ENCODE measurements at places on chromosomes 2 and 18. TPM values are rescaled to one million over a fixed set of nuclear protein-coding genes. Genes with fewer than 3 reads are reported as not detected.

Gene SGO2
- total RNA-seq: 1.1 TPM

Gene RIF1
- total RNA-seq: 25.9 TPM

Gene LIPG
- under 0.01 TPM for total RNA-seq

Gene MROH2A
- not detected for total RNA-seq

Gene GKN2
- total RNA-seq: not detected

Gene ABCG8
- under 0.01 TPM for total RNA-seq

Gene TXNL4A
- 37.4 TPM for total RNA-seq

Gene LRATD1
- total RNA-seq: under 0.01 TPM

Gene RAX
- not detected for total RNA-seq

Gene MDH1B
- 1.3 TPM for total RNA-seq

Gene IL1B
- total RNA-seq: 279 TPM

Gene C2orf74
- 4.8 TPM for total RNA-seq

Gene SSB
- total RNA-seq: 23.2 TPM

Gene FEV
- not detected for total RNA-seq

Gene TBR1
- under 0.01 TPM for total RNA-seq

Gene TRPM8
- not detected for total RNA-seq

Gene ME2
- total RNA-seq: 28.8 TPM

Gene FHOD3
- total RNA-seq: not detected

Gene ZC3H8
- 2.2 TPM for total RNA-seq

Gene IL18R1
- total RNA-seq: 1.3 TPM

Gene MATN3
- total RNA-seq: not detected

Gene TDRD15
- total RNA-seq: under 0.01 TPM

Gene RAB6C
- under 0.01 TPM for total RNA-seq

Gene KANSL1L
- total RNA-seq: 14.0 TPM

Gene OXER1
- 1.3 TPM for total RNA-seq

Gene OSBPL6
- total RNA-seq: 0.27 TPM

Gene EEF1B2
- total RNA-seq: 1,435 TPM

Gene PTCD3
- total RNA-seq: 53.9 TPM

Gene TUBA3E
- not detected for total RNA-seq

Gene MRPL30
- 15.9 TPM for total RNA-seq

Gene LYG2
- total RNA-seq: not detected

Gene OTOS
- not detected for total RNA-seq

Gene IL36A
- total RNA-seq: under 0.01 TPM

Gene RAB1A
- total RNA-seq: 26.1 TPM

Gene G6PC2
- under 0.01 TPM for total RNA-seq

Gene LDLRAD4
- 63.3 TPM for total RNA-seq

Gene IL1R1
- 0.27 TPM for total RNA-seq

Gene KLHL14
- 0.27 TPM for total RNA-seq

Gene CERKL
- under 0.01 TPM for total RNA-seq

Gene C2orf78
- not detected for total RNA-seq

Gene ZNF516
- 20.2 TPM for total RNA-seq

Gene TEKT4
- total RNA-seq: not detected

Gene SPC25
- 0.27 TPM for total RNA-seq

Gene VWC2L
- under 0.01 TPM for total RNA-seq

Gene SLC5A7
- not detected for total RNA-seq

Gene CAPN14
- total RNA-seq: 1.9 TPM

Gene ITPRID2
- 55.2 TPM for total RNA-seq

Gene RNF125
- 8.9 TPM for total RNA-seq

Gene SMYD1
- not detected for total RNA-seq

Gene RIT2
- total RNA-seq: not detected

Gene SERPINB2
- total RNA-seq: 0.27 TPM

Gene MAPK4
- total RNA-seq: not detected

Gene METAP1D
- total RNA-seq: 5.1 TPM

Gene FKBP1B
- total RNA-seq: 3.5 TPM

Gene SCG2
- not detected for total RNA-seq

Gene ZNF519
- total RNA-seq: 5.4 TPM

Gene FTCDNL1
- total RNA-seq: 8.3 TPM

Measured in hematopoietic multipotent progenitor cell (in vitro differentiated cells).